ENCODE measurements at places on chromosomes 4 and X. TPM values are rescaled to one million over a fixed set of nuclear protein-coding genes. Genes with fewer than 3 reads are reported as not detected.

GRCh38 chr4:133081246-133081645 lies 67.8 kb upstream of the PCDH10 start:
- no peak overlapping the region for H3K27ac ChIP-seq
- no peak for DNase-seq
- no peak overlapping the region for H3K4me3 ChIP-seq
- no peaks in the 10 kb centered on the region for H3K27me3 ChIP-seq
- no peaks in the 10 kb centered on the region for H3K4me1 ChIP-seq
- peaks cover 18% of the 10 kb centered on the region for H3K36me3 ChIP-seq

GRCh38 chrX:136015016-136015415 lies 29.8 kb downstream of the SLC9A6 start:
- no peak for DNase-seq
- peaks cover 13% of the 10 kb centered on the region for H3K36me3 ChIP-seq
- H3K27ac ChIP-seq = no peak overlapping the region
- no peaks in the 10 kb centered on the region for H3K4me1 ChIP-seq

DNA sequence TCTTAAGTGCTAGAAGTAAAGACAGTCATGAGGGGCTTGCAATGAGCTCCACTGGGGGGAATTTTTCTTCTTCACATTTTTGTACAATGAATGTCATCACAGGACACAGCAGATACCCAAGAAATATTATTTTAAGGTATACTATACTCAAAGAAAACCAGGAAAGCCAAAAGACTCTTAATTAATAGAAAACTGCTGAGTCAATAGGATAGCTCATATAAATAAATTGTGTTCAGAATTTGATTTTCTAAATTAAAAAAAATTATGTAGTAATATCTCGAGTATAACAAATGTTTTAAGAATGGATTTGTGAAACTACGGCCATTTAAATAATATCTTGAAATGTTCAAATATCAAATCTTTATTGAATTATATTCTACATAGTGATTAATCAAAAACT lies 25.7 kb upstream of the CXCL8 start:
- peaks cover 3% of the 10 kb centered on the region for H3K4me1 ChIP-seq
- DNase-seq = no peak

DNA sequence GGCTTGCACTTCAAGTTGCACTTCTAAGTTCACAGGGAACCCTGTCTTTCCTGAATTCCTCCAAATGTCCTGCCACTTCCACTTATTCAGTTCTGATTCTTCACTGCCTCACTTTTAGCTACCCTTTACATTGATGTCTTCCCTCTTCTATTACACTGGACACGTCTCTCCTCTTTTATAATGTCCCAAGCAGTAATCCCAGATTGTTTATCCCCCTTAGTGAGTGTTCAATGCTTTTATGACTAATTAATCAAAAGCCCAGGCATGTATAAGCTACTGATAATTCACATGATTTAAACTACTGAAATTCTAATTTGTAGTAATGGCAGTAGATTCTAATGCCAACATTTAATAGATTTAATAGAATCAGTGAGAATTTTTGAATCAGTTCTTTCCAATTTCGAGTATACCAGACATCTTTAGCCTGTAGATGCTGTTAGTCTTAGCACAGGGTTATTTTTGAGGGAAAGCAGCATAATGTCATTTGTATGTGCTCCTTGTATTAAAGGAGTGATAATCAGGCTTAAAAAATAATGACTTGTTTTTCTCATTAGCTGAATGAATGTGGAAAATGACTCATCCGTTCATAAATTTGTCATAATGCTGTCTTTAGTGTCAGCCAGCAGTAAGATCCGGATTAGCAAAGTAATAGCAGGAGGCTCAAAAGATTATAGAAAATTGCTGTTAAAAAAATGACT lies 703.1 kb downstream of the CENPC start:
- peaks cover 2% of the 10 kb centered on the region for H3K4me1 ChIP-seq
- no peak overlapping the region for H3K4me3 ChIP-seq
- no peak overlapping the region for H3K27ac ChIP-seq
- peaks cover 16% of the 10 kb centered on the region for H3K36me3 ChIP-seq

- H3K27ac ChIP-seq = no peak overlapping the region
- DNase-seq = no peak
- H3K36me3 ChIP-seq = no peaks in the 10 kb centered on the region
- H3K4me1 ChIP-seq = peaks cover 37% of the 10 kb centered on the region
These were observed 121.9 kb downstream of the PALLD start for GRCh38 chr4:168618577-168619265.

GRCh38 chr4:24003496-24003895 lies 113.6 kb upstream of the PPARGC1A start:
- peaks cover 34% of the 10 kb centered on the region for H3K4me1 ChIP-seq
- DNase-seq = no peak
- no peak overlapping the region for H3K4me3 ChIP-seq
- H3K27ac ChIP-seq = no peak overlapping the region

GRCh38 chr4:84403656-84404055 lies 95.4 kb downstream of the NKX6-1 start:
- no peaks in the 10 kb centered on the region for H3K4me1 ChIP-seq
- H3K4me3 ChIP-seq = no peak overlapping the region
- H3K36me3 ChIP-seq = no peaks in the 10 kb centered on the region
- H3K27ac ChIP-seq = no peak overlapping the region
- no peak for DNase-seq

DNA sequence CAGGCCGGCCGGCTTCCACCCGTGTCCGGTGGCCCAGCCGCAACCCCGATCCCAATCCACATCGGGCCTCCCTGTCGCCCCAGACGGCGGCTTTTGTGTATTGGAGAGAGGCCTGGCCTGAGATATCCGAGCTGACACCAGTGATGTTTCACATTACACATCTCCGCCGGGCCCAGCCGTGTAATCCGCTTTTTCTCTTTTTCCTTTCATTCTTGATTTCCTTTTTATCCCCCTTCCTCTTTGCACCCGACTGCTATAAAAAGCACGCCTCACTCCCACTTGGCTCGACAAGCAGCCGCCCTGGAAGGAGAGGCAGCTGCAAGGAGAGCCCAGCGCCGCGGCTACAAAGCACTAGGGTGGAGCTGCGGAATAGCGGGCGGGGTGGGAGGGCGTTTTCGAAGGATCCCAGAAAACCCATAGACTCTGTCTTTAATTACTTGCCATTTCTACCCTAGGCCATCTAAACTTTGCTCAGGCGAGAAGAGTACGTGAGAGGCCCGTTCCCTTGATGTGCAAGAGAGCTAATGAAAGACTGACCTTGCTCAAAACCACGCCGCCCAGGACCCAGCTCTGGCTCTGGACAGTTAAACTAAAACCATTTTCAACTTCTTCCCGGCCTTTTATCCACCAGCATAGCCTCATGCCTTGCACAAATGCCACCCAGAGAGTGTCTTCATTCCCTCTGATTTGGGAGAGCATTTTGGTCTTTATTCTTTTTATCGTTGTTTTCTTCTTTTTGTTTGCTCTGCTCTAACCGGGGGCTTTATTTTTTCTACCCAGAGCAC lies 3.2 kb downstream of the PITX2 start:
- DNase-seq = peak; percentile 63
- H3K27ac ChIP-seq = peak overlapping the region; percentile 98
- peaks cover 67% of the 10 kb centered on the region for H3K4me1 ChIP-seq
- H3K36me3 ChIP-seq = no peaks in the 10 kb centered on the region
- H3K27me3 ChIP-seq = peaks cover 99% of the 10 kb centered on the region

- no peak for DNase-seq
- no peak overlapping the region for H3K4me3 ChIP-seq
- no peaks in the 10 kb centered on the region for H3K4me1 ChIP-seq
These were observed 196.9 kb downstream of the ANAPC10 start for GRCh38 chr4:144901141-144901540.

DNA sequence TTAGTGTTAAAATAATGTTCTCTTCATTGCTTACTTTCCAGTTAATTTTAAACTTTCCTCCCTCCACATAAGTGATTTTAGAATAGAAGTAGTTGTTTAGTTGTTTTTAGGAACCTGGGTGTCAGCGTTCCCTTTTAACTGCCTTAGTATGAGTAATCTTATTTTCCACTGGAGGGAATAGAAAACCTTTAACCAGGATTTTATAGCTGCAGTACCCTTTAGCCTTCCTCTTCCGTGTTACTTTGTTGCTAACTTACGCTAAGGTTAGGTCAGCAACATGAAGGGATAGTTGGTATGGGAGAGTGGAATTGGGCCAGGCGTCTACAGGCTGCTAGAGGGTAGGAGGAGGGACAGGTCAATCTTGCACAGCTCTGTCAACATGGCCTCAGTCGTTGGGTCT lies 31.5 kb downstream of the SMS start:
- peaks cover 42% of the 10 kb centered on the region for H3K36me3 ChIP-seq
- H3K4me3 ChIP-seq = no peak overlapping the region
- no peak for DNase-seq
- H3K27ac ChIP-seq = no peak overlapping the region
- peaks cover 3% of the 10 kb centered on the region for H3K4me1 ChIP-seq
- no peaks in the 10 kb centered on the region for H3K27me3 ChIP-seq

BCORL1 gene
- total RNA-seq = 9.6 TPM

DNA sequence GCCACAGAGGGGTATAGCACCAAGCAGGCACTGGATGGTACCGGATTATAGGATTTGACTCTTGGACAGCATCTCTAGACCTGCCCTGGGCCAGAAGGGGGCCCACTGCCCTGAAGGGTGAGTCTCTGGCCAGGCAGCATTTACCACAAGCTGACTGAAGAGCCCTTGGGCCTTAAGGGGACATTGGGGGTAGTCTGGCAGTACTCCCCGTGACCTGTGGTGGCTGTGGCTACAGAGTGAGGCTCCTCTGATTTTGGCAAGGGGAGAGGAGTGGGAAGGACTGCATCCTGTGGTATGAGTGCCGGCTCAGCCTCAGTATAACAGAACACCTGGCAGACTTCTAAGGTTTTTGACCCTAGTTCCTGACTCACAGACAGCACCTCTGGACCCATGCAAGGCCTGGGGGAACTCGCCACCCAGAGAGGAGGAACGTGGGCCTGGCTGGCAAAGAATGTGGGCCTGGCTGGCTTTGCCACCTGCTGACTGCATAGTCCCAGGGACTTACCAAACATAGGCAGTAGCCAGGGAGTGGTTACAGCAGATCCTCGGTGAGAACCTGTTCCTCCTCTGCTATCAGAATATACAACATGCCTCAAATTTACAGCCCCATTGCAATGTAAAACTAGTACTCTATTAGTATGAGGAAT lies 48.1 kb downstream of the ABCB7 start:
- H3K4me1 ChIP-seq = peaks cover 11% of the 10 kb centered on the region
- peak; percentile 16 for DNase-seq
- H3K27ac ChIP-seq = no peak overlapping the region
- H3K27me3 ChIP-seq = no peaks in the 10 kb centered on the region
- H3K4me3 ChIP-seq = no peak overlapping the region

DNA sequence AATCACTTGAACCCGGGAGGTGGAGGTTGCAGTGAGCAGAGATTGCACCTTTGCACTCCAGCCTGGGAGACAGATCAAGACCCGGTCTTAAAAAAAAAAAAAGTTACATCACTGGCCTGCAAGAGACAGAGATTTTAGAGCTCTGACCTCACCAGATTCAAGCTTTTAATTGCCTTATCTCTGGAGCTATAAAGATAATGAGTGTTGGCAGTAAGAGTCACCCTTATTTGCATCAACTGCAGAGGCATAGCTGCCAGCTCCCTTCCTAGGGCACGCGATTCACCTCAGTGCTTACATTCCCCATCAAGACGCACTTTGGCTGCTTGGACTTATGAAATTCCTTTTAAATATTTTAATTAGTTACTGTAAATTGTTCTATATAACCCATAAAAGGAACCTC lies 12.5 kb upstream of the SPATA4 start:
- no peak for DNase-seq
- H3K36me3 ChIP-seq = peaks cover 10% of the 10 kb centered on the region
- no peak overlapping the region for H3K27ac ChIP-seq
- H3K27me3 ChIP-seq = no peaks in the 10 kb centered on the region
- H3K4me3 ChIP-seq = no peak overlapping the region
- peaks cover 24% of the 10 kb centered on the region for H3K4me1 ChIP-seq

DNA sequence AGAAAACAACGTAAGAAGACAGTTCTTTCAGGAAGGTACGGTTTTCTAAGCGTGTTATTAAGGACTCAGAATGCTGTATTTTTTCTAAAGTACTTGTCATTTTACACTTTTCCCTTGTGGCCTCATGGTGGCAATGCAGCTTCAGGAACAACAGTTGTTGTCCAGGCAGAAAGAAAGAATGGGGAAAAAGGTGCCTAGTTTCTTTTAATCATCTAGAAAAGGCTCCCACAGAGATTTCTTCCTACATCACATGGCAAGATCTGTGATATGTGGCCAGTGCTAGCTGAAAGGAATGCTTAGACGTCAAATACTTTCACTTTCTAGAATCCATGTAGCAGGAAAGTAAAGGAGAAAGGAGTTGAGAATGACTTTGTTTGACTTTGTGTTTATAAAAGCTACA lies 49.0 kb upstream of the TRAM1L1 start:
- H3K4me3 ChIP-seq = no peak overlapping the region
- H3K4me1 ChIP-seq = peaks cover 3% of the 10 kb centered on the region
- peak; percentile 17 for DNase-seq
- H3K36me3 ChIP-seq = peaks cover 12% of the 10 kb centered on the region
- H3K27me3 ChIP-seq = no peaks in the 10 kb centered on the region
- H3K27ac ChIP-seq = no peak overlapping the region

GRCh38 chr4:132071815-132072214 lies 1077.3 kb upstream of the PCDH10 start:
- no peaks in the 10 kb centered on the region for H3K27me3 ChIP-seq
- no peak for DNase-seq
- no peaks in the 10 kb centered on the region for H3K36me3 ChIP-seq
- peaks cover 13% of the 10 kb centered on the region for H3K4me1 ChIP-seq
- no peak overlapping the region for H3K27ac ChIP-seq

DNA sequence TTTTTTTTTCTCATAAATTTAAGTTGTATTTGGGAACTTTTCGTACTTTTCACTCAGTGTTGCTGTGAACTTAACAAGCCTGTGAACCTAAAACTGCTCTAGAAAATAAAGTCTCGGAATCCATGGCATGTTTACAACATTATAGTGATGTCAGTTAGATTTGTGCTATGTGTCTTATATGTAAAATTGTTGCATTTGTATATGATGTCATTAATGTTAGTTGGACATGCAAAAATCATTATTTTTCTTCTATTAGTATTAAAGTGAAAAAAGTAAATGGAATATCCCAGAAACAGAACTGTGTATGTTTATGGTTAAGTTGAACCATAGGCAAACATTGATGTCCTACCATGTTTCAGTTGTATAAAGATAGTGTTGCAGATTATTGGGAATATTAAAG lies 85.2 kb downstream of the STIM2 start:
- DNase-seq = no peak
- peaks cover 14% of the 10 kb centered on the region for H3K4me1 ChIP-seq
- H3K4me3 ChIP-seq = no peak overlapping the region
- no peaks in the 10 kb centered on the region for H3K27me3 ChIP-seq
- H3K36me3 ChIP-seq = 0 out of 2 replicates have a peak, but pooled peaks cover 8% of the 10 kb centered on the region

XG gene
- 1.0 TPM for total RNA-seq

RHOXF1 gene
- not detected for total RNA-seq

GRCh38 chrX:151359931-151360871 lies 36.8 kb upstream of the VMA21 start:
- peak overlapping the region; percentile 57 for H3K4me3 ChIP-seq
- H3K4me1 ChIP-seq = peaks cover 18% of the 10 kb centered on the region
- H3K27ac ChIP-seq = no peak overlapping the region
- no peaks in the 10 kb centered on the region for H3K27me3 ChIP-seq
- peak; percentile 68 for DNase-seq
- no peaks in the 10 kb centered on the region for H3K36me3 ChIP-seq

- H3K36me3 ChIP-seq = no peaks in the 10 kb centered on the region
- H3K4me1 ChIP-seq = peaks cover 18% of the 10 kb centered on the region
- H3K27ac ChIP-seq = peak overlapping the region; percentile 73
- peak; percentile 34 for DNase-seq
These were observed 192.5 kb downstream of the ASMT start for GRCh38 chrX:1807301-1807731.
